Stimulated activated CD4-positive, alpha-beta T cell treated with anti-CD3 and anti-CD28 coated beads, Interleukin-1b, Interleukin-23, amount 100 ng/mL, for 1 hour (primary cell): ENCODE measurements at places on chromosomes 3 and 15.

DNA sequence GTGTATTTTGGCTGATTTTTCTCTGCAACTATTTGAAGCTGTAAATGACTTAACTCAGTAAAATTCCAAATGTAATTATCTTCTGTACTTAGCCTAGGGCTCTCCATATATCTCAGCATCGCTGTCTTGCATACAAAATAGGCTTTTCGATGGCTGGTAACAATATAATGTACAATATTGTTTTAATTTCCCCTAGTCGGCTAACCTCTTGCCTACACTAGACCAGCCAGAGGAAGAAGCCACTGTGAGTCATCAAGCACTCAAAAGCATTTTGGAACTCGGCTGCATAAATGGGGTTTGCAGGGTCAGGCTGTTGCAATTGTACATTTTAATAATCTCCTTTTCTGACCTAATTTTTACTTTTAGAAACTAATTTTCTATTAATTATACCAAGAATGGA lies 583.8 kb downstream of the FOXP1 start:
- DNase-seq, result no peak

DNA sequence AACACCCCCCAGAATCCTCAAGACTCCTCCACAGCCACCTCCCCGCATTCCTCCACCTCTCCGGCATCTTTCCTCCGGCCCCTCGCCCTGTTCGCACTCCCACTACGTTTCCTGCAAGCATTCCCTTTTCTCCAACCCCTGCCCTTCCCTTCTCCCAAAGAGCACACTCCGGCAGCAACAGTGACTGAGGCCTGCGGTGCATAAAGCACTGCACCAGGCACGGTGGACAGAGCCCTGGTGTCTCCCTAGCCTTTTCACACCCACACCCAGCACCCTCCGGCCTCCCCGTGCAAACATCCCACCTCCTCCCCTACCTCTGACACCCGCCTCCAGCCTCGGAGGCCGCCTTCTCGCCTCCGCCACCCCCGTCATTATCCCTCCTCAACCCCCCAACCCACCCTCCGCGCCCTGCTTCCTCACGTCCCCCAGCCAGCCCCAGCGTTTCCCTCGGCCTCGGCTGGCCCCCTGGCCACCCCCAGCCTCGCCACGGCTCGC lies 577 bp downstream of the ZNF148 start:
- no peak for DNase-seq

DNA sequence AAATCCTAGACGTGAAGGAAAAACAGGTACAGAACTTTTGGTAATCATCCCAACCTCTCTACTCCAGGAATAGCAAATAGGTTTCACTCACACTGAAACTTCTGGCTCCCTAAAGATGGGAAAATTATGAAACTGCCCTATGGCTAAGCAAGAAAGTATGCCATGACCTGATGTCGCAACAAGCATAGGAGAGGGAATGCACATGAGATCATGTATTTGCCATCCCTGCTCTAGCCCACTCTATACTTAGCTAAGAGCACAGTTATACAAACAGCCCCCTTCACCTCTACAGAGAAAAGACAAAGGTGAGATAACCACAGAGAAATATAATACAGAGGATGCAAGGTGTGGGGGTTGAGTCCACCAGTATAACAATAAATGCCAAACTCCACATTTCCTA lies 102.7 kb downstream of the TBC1D5 start:
- DNase-seq, result no peak

- no peak for DNase-seq
Observed at GRCh38 chr15:81880314-81880713, 165.5 kb downstream of the MEX3B start.

DNA sequence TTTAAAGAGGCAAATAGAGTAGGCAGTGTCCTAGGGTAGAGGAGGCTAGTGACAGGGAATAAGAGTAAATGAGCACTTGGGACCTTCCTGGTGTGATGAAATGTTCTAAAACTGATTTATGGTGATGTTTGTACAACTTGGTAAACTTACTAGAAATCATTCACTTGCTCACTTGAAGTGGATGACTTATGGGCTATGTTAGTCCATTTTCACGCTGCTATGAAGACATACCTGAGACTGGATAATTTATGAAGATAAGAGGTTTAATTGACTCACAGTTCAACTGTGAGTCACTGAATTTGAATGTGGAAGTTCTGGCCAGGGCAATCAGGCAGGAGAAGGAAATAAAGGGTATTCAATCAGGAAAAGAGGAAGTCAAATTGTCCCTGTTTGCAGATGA lies 31.7 kb upstream of the DHX36 start:
- no peak for DNase-seq

GRCh38 chr15:93811305-93811704 lies 420.1 kb upstream of the MCTP2 start:
- no peak for DNase-seq
